ENCODE measurements at places on chromosomes 16 and 17.

- H3K4me1 ChIP-seq = no peaks in the 10 kb centered on the region
- no peak overlapping the region for H3K27ac ChIP-seq
- H3K36me3 ChIP-seq = no peaks in the 10 kb centered on the region
- no peak for DNase-seq
- H3K27me3 ChIP-seq = no peaks in the 10 kb centered on the region
- no peak overlapping the region for H3K4me3 ChIP-seq
Observed at GRCh38 chr17:37826497-37827430, 81.9 kb upstream of the HNF1B start.

DNA sequence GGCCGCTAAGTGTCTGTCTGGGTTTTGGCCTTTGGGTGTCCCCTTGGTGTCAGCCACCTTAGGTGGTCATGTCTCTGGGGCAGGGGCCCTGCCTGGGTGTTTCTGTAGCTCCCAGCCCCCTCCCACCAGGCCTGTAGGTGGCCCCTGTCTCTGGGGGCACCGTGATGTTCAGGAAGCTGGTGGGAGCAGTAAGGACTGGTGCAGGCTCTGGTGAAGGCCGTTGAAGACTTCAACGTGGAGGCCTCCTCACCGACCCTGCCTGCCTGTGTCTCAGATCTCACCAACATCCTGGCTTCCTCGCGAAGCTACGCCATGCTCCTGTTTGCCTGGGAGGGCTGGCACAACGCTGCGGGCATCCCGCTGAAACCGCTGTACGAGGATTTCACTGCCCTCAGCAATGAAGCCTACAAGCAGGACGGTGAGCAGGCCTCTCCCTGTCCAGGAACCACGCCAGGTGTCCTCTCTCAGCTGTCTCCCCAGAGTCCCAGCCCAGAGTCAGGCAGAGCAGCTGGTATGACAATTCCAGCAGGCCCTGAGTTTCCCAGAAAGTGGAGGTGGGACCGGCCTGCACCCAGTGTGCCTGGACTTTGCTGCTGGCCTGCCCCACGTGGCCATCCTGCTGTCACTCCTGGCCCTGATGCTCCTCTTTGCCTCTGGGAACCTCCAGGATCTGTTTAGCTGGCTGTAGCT is 2.8 kb downstream of the ACE start:
- no peak for DNase-seq
- H3K27ac ChIP-seq = no peak overlapping the region
- H3K4me1 ChIP-seq = peaks cover 14% of the 10 kb centered on the region
- H3K4me3 ChIP-seq = no peak overlapping the region
- H3K27me3 ChIP-seq = no peaks in the 10 kb centered on the region

DNA sequence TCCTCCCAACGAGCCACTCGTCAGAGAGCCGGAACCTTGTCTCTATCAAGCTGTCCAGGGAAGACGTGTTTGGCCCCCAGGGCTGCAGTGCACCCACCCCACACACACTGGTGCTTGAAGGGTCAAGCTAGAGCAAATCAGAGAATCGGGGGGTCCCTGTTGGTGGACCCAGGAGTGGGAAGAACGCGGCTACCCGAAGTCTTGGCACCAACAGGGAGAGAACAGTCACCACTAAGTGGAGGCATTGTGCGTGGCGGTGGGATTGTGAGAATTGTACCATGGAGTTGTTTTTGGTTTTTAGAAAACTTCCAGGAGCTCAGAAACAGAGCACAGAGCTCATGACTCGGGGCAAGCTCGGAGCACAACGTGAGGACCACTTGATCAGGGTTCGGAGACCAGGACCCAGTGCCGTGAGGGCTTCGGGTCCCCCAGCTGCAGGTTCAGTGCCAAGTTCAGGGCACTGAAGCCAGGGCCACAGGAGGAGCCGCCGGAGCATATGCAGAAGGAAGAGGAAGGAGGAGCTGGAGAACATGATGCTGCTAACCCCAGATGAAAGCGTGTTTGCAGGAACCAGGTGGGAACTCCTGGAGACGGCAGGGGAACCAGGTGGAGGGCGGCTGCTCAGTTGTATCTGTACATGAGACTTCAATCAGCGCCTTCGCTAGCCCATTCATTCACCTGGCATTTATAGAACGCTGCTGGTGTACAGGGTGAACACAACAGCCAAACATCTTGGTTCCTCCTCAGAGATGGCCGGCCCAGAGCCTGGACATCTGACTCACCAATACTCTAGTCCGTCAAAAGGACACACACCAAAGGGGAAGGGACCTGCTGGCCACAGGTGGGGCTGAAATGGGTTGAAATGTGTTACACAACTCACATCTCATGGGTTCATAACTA is 42.8 kb downstream of the METRNL start:
- H3K27ac ChIP-seq = no peak overlapping the region
- H3K4me1 ChIP-seq = peaks cover 5% of the 10 kb centered on the region
- DNase-seq = no peak
- H3K4me3 ChIP-seq = no peak overlapping the region

DNA sequence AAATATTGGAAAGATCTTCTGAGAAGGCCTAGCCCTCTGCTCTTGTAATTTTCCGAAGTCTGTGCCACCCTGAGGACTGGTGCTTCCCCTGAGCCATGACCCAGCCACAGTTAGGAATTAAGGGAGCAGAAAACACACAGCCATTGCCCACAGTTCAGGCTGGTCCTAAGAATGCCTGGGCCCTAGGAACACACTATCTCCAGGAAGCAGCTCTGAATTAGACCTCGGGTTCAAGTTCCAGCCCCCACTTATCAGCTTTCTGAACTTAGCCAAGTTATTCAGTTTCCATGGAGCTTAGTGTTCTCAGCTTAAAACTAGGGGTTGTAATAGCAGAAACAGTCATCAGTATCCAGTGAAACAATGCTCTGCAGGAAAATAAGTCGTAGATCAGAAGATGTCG is 56.0 kb downstream of the CDH13 start:
- H3K27me3 ChIP-seq = no peaks in the 10 kb centered on the region
- H3K36me3 ChIP-seq = no peaks in the 10 kb centered on the region
- no peak for DNase-seq

DNA sequence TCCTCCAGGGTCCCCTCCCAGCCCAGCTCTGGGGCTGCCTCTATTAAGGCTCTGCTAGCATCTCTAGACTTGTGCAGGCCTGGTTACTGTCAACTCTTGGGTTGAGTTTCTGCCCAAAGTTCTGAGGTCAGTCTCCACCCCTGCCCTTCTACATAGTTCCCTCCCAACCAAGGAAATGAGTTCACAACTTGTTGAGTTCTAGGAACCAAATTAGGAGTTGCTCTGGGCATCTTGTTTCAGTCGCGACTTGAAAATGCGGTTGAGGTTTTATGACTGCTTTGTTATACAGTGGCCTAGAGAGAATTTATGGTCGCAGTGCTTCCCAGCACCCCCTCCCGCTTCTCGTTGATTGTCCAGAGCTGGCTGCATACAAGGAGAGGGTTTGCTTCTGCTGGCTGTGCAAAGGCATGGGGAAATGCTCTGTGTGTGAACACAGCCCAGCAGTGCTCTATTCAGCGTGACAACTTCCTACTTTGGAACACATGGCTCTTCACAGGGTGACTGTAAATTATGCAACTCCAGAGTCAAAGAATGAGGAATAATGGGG is 20.2 kb downstream of the GNAO1 start:
- H3K4me1 ChIP-seq = no peaks in the 10 kb centered on the region
- H3K27me3 ChIP-seq = no peaks in the 10 kb centered on the region
- no peak overlapping the region for H3K27ac ChIP-seq
- H3K36me3 ChIP-seq = no peaks in the 10 kb centered on the region

Data from ovary (tissue), 10 donors.